ENCODE measurements at places on chromosomes 7 and 10. TPM values are rescaled to one million over a fixed set of nuclear protein-coding genes. Genes with fewer than 3 reads are reported as not detected.

Gene MEIG1
- total RNA-seq: not detected

GRCh38 chr7:16668049-16668858 lies 22.3 kb downstream of the BZW2 start:
- DNase-seq: peak; percentile 37

GRCh38 chr10:133438711-133439273 lies 14.4 kb upstream of the SPRN start:
- peak; percentile 7 for DNase-seq

- no peak for DNase-seq
These were observed 24.6 kb downstream of the RPP38 start for GRCh38 chr10:15121707-15122106.

DNA sequence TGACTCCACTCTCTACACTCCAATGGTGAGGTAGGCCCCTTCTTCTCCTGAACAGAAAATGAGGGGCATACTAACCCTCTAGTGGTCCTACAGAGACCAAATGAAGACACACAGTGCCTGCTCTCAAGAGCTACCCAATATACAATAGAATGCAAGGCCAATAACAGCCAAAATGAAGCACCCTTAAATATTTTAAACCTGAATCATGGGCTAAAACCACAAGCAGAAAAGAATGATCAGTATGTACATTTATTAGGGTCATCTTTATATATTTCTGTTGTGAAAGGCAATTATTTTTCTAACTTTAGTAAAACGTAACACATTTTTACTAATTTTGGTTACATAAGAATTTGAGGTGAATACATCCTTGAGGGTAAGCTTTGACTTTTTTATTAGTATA lies 49.9 kb upstream of the COL1A2 start:
- no peak for DNase-seq

All from mucosa of gallbladder (tissue), 1 donor.